ENCODE measurements at places on chromosomes 11 and 22.

GRCh38 chr11:123069908-123070821 is 8.2 kb upstream of the HSPA8 start:
- DNase-seq: no peak

DNA sequence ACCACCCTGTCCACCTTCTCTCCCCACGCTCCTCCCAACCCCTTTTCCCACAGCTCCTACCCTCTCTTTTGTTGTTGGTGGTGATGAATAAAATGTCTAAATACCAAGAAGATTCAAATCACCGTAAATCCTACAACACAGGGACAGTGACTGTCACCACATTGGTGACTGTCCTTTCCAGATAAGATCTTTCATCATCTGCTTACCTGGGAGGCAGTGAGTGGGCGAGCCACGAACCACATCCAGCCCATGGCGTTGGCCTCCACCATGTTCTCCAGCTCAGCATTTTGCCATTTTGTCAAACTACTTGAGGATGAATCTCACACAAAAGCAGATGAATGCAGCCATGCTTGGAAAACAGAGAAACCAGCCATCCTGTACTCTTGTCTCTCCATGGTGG is 6.7 kb upstream of the CYTH4 start:
- DNase-seq: no peak

DNA sequence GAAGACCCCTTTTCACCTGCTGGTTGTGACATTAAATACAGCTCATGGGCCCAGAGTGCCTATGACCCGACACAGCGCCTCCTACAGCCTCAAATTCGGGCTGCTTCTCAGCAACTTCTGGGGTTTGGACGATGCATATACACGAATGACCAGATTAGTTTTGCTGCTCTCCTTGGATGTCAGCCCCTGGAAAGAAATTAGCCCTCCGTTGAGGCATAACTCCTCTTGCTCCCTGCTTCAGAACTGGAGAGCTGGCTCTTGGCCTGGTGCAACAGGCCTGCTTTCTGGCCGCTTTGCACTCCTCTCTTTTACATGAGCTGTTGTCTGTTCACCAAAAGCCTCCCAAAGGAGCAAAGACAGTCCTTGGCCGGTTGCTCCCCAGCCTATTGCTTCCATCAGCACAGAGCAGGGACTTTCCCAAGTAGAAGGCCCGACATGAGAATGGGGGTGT is 3.3 kb downstream of the TECTA start:
- DNase-seq: no peak

DNA sequence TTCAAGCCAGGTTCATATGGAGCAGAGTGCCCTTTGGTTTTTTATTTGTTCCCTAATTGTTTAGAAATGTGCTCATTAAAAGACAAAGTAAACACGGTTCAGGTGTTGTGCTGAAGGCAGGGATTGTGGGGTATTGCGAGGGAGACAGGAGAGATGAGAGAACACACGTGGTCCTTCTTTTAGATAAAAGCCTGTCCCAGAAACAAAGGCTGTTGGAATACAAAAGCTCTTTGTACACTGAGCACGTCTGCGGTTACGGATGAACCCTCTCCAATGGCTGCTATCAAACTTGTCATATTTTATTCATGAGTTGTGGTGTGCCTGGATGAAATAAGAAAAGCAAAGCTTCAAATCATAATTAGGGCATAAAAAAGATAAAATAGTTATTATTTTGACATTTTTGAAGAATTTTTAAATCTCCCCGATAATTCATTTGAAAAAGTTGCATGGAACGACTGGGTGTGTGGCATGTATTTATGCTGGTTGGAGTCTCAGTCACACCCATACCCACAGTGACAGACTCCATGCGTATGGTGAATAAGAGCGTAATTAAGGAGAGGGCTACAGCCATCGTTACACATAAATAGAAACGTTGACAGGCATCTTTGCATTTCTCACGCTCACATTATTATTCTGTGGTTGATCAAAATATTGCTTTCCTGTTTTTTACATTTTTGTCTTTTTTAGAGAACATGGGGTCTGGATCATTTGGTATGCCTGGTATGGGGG is 92.9 kb downstream of the NELL1 start:
- no peak for DNase-seq

GRCh38 chr11:111582163-111582562 is 20.1 kb upstream of the SIK2 start:
- no peak for DNase-seq

DNA sequence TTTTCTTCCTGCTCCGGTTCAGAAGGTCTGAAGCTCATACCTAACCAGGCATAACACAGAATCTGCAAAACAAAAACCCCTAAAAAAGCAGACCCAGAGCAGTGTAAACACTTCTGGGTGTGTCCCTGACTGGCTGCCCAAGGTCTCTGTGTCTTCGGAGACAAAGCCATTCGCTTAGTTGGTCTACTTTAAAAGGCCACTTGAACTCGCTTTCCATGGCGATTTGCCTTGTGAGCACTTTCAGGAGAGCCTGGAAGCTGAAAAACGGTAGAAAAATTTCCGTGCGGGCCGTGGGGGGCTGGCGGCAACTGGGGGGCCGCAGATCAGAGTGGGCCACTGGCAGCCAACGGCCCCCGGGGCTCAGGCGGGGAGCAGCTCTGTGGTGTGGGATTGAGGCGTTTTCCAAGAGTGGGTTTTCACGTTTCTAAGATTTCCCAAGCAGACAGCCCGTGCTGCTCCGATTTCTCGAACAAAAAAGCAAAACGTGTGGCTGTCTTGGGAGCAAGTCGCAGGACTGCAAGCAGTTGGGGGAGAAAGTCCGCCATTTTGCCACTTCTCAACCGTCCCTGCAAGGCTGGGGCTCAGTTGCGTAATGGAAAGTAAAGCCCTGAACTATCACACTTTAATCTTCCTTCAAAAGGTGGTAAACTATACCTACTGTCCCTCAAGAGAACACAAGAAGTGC is 661 bp upstream of the MALAT1 start:
- DNase-seq: no peak

GRCh38 chr11:118401880-118402590 is 629 bp downstream of the ATP5MG start:
- no peak for DNase-seq

- DNase-seq: no peak
Observed at GRCh38 chr22:49418943-49419342, 408.7 kb downstream of the BRD1 start.

GRCh38 chr11:130476922-130477491 is 28.6 kb downstream of the ADAMTS15 start:
- no peak for DNase-seq

DNA sequence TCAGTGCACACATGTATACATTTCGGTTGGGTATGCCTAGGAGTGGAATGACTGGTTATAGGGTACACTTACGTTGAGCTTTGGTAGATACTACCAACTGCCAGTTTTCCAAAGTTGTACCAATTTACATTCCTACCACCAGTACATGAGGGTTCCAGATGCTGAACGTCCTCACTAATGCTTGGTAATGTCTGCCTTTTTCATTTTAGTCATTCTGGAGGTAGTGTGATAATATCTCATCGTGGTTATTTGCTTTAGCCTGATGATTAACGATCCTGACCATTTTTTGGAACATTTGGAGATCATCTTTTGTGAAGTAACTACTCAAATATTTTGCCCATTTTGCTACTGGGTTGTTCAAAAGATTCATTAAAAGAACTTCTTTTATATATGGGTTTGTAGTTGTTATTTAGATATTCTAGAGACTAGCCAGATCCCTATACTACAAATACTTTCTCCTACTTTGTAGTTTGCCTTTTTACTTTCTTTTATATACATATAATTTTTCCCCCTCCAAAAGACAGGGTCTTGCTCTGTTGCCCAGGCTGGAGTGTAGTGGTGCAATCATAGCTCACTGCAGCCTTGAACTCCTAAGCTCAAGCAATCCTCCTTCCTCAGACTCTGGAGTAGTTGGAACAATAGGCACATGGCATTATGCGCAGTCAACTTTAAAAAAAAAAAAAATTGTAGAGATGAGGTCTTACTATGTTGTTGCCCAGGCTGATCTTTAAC is 62.1 kb downstream of the RBFOX2 start:
- DNase-seq: no peak

GRCh38 chr11:61023086-61023965 is 51.8 kb downstream of the CD6 start:
- no peak for DNase-seq

- DNase-seq: no peak
Observed at GRCh38 chr11:62546929-62547625, 471 bp upstream of the AHNAK start.

GRCh38 chr11:14054116-14055107 is 91.9 kb downstream of the SPON1 start:
- no peak for DNase-seq

- no peak for DNase-seq
Observed at GRCh38 chr11:101049123-101049522, 80.5 kb downstream of the PGR start.

DNA sequence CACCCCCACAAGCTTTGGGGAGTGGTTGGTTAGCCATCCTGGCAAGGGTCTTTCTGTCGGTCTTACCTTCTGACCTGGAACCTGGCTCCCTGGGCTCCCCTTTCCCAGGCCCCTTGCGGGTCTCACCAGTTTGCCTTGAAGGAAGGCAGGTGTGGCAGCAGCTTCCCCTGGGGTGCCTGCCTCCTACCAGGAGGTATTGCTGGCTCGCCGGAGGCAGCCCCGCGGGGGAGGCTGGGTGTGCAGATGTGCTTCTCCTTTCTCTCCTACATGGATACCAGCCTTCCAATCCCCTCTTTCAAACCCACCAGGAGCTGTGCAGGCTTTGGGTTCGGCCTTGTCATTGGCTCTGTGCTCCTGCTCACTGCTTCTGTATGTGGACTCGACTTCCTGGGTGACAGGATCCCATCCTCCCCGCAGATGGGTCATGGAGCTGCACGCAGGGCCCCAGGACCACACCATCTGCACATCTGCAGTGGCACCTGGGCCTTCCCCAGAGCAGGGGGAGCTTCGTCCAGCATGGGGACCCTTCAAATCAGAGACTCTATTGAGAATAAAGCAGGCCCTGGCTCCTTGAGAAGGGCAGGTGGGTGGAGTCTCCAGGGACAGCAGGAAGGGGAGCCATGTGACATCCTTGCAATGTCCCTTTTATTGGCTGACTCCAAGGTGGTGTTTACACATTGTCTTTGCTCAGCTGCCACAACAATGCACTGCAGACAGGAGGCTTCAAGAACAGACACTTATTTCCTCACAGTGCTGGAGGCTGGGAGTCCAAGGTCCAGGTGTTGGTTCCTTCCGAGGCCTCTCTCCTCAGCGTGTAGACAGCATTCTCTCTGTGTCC is 592.0 kb downstream of the BRD1 start:
- no peak for DNase-seq

- no peak for DNase-seq
Observed at GRCh38 chr22:28995551-28995950, 66.1 kb downstream of the C22orf31 start.

GRCh38 chr11:35943309-35943708 is 553 bp upstream of the LDLRAD3 start:
- no peak for DNase-seq

DNA sequence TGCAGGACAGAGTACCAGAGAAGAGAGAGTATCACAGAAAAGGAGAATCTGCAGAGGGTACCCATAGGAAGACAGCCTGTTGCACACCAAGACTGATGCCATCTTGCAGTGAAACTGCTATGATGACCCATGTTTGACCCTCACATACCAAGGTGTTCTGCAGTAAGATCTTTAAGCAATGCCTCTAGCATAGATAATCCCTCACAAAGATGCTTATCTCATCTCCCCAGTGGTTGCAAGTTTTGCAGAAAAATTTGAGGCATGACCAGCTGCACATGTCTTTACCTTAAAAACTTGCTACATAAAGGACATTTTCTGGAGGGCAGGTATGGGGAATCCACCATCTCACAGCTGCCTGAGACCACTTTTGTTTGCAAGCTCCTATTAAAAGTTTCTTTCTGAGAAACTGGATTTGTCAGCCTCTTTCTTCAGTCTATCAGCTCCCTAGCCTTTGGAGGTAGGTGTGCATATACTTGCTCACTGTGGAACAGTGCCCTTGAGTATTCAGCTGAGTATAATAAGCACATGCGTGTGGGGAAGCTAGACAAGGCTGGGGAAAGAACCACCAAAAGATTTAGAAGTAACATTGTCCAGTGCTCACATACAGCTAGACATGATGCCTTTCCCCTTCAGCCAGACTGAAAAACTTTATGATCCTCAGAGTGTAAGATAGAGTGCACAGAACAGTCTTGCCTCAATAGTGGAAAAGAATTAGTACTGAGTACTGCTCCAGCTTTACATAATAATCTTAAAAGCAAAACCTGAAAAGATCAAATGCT is 100.3 kb upstream of the TEAD1 start:
- DNase-seq: no peak

DNA sequence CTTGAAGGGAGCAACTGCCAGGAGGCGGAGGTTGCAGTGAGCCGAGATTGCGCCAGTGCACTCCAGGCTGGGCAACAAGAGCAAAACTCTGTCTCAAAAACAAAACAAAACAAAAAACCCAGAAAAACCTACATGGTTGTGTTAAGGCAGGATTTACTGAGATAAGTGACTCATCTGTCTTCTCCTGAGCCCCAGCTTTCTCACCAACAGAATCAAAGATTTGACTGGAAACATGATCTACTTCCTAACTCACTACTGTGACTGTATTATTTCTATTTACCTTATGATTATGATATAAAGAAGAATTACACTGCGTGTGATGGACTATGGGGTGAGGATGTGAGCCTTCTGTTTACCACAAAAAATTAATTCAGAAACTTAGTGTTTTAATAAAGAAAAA is 21.8 kb downstream of the FAM118B start:
- no peak for DNase-seq

- DNase-seq: no peak
Observed at GRCh38 chr22:24989541-24989951, 37.0 kb downstream of the KIAA1671 start.

- DNase-seq: no peak
Observed at GRCh38 chr11:45185228-45185729, 38.8 kb downstream of the PRDM11 start.

- no peak for DNase-seq
Observed at GRCh38 chr11:119134389-119134978, 13.1 kb downstream of the HINFP start.

- DNase-seq: no peak
Observed at GRCh38 chr11:84724256-84724655, 902.9 kb downstream of the DLG2 start.

DNA sequence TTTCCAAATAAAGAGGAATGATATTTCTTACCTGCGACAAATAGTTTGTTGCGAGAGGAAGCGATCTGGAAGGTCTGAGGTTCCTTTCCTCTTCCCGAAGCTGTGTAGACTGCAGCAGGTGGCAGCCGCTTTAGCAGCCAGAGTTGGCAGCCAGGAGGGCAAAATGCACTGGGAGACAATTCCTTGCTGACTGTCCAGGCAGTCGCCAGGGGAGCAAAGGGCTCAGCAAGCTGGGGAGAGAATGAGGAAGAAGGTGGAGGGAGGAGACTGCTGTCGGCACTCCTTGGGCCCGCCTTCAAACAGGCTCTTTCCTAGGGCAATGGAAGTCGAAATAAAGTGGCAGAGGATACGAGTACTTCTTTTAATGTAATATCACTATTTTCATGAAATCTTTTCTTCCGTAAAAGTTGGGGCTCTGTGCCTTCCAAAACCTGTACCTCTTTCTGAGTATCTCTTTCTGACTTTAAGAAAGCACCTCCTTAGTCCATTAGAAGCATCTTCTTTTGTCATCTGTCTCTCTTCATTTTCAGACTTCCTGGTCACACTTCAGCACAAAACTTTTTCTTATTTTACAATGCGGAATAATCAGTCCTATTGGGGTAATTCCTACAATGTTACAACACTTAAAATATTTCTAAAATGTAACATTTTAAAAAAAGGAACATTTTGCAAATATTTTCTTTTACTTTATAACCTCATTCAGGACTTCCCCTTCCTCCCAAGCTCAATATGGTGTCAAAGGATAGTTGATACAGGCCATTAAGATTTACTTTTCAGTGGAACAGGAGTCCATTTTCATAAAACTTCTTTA is at the start of gene IL18:
Gene IL18, minus strand, starts transcription at position 220 of the 811 bp plus-strand sequence. CDS start 9,041 bp downstream, outside the sequence.
- no peak for DNase-seq

GRCh38 chr11:11422411-11423128 is 69.5 kb upstream of the CSNK2A3 start:
- no peak for DNase-seq

Measured in progenitor cell of endocrine pancreas (in vitro differentiated cells).